Stimulated activated CD8-positive, alpha-beta memory T cell treated with anti-CD3 and anti-CD28 coated beads, Interleukin-2, amount 100 ng/mL, for 1 hour (primary cell): ENCODE measurements at places on chromosomes 1 and 21.

- no peak for DNase-seq
These were observed 2.2 kb upstream of the FRRS1 start for GRCh38 chr1:99768524-99769245.

- DNase-seq, result no peak
These were observed 2.3 kb downstream of the KCNC4 start for GRCh38 chr1:110212169-110213142.

DNA sequence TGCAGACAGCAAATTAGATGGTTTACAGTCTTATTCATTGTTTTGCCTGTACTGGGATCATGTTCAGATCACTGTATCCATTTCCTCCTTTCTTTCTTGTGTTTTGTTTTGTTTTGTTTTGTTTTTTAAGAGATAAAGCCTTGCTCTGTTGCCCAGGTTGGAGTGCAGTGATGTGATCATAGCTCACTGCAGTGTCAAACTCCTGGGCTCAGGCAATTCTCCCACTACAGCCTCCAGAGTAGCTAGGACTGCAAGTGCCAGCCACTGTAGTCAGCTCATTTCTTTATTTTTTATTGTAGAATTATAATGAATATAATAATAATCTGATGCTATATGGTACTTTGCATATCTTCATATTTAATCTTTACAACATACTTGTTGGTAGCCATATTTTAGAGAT is 403.7 kb upstream of the B3GALT2 start:
- DNase-seq, result no peak

DNA sequence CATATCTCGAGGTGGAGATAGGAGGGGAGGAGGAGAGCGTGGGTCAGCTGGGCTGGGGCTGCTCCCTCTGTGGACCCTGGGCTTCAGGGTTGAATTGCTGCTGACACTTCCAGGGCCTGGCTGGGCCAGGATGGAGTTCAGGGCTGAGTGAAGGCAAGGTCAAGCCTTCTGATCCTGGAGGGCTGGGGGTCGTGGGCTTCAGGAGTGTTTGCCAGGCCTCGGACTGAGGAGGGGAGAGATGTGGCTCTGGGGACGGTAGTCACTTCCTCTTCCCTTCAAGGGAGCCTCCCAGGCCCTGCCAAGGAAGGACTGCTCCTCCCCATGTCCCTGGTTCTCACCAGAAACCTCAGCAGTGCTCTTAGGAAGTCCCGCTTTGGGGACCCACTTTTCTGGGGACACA is 12.1 kb upstream of the FAM131C start:
- DNase-seq, result no peak

DNA sequence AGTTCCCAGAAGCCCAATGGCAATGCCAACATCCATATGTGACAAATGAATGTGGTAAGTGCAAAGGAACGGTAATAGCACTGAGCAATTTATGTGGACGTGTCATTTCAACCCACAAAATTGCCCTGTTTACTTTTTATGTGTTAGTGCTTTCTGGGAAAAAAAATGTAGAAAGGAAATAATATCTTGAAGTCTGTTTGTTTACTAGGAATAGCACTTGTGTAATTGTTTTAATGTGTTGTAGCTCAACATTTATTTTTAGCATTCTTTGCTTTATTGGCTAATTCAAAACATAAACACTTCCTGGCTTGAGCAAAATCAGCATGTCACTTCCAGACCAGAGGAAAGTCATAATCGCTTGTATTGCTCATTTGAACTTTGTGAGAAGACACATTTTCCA is 224.8 kb upstream of the KCNK2 start:
- no peak for DNase-seq

DNA sequence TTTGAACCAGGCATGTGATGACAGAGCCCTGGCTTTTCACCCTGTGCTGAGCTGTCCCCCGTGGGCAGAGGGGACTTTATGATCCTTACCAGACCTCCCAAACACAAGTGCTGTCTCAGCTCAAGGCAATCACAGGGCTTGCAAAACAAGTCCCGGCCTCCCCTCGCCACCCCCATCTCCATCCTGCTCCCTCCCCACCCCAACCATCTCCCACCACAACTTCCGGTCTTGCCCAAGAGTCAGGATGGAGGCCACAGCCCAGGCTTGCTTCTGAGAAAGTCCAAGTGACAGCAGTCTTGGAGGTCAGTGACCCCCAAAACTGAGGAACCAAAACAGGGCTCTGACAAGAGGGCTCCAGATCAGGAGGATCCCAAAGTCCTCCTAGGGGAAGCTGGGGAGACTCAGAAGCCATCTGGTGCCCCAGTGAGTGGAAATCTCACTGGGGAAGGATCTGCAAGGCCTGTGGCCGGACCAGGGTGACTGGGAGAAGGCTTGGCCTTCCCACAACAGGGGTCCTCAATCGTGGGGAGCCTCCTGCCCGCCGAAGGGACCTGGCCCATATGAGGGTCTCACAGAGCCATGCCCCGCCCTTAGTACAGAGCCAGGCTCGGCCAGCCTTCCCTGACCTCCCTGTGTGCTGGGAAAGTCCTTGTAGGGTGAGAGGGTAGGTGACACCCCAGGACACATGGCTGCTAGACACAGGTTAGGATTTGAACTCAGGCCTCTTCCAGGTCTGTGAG is 4.5 kb upstream of the SDC3 start:
- DNase-seq, result no peak

DNA sequence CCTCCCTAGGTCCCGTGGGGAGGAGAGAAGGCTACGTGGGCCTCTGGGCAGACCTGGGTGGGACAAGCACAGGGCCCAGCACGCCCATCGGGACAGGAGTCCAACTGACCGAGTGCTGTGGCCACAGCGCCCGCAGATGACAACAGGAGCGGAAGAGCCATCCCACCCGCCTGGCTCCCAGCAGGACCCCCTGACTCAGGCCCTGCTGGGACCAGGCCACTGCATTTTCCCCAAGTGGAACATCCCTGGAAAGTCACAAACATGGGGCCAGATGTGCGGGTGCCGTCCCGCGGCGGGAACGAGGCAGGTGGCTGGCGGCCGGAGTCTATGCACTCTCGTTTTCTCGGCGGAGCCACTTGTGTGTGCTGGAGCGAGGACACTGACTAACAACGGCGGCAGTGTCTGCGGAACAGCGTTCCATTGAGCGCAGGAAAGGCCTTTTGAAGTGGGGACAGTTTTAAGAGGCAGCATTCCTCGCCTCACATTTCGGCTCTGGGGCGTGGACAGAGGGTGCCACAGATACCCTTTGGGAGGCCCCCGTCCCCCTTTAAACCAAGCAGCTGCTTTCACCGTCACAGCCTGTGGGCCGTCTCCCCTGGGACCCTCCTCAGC is 93.7 kb upstream of the ARHGEF16 start:
- no peak for DNase-seq

- DNase-seq, result no peak
These were observed 7.1 kb upstream of the DIRAS3 start for GRCh38 chr1:68057564-68057963.

DNA sequence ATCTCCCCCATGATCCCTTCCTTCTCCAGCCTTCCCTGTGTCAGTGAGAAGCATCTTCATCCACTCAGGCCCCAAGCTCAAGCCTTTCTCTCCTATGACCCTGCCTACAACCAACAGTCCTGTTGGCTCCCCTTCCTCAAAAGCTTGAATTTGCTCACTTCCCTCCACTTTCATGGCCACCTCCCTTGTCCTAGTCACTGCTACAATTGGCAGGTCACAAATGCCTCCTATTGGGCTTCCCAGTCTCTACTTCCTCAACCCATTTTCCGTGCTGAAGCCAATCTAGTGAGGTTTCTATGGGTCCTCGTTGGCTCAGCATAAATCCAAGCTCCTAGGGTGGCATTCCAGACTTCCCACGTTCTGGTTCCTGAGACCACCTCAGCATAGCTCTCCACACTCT is 40.2 kb upstream of the SLC6A9 start:
- no peak for DNase-seq

GRCh38 chr1:171152549-171152948 is 32.6 kb upstream of the FMO2 start:
- DNase-seq, result no peak
